ENCODE measurements at places on chromosomes 5 and 9.

DNA sequence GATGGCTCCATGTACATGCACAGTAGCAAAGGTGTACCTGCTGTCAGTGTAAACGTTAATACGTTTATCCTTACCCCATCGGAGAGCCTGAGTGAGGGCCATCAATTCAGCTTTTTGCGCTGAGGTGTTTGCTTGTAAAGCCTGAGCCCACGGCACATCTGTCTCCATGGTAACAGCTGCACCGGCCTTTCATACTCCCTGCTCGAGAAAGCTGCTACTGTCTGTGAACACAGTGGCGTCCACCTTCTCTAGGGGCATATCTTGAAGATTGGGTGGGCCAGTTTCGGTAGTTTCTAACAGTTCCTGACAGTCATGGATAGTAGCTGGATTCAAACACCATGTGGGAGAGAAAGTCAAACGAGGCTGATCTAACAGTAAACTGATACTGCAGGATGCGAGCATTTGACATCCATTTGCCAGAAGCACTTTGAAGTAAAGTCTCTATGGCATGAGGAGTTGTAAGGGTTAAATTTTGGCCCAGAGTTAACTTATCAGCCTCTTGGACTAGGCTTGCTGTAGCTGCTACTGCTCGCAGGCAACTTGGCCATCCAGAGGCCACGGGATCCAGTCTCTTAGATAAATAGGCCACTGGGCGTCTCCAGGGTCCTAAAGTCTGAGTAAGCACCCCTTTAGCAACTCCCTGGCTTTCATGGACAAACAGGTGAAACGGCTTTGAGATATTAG lies 21.0 kb upstream of the RHOBTB3 start:
- no peak for DNase-seq

DNA sequence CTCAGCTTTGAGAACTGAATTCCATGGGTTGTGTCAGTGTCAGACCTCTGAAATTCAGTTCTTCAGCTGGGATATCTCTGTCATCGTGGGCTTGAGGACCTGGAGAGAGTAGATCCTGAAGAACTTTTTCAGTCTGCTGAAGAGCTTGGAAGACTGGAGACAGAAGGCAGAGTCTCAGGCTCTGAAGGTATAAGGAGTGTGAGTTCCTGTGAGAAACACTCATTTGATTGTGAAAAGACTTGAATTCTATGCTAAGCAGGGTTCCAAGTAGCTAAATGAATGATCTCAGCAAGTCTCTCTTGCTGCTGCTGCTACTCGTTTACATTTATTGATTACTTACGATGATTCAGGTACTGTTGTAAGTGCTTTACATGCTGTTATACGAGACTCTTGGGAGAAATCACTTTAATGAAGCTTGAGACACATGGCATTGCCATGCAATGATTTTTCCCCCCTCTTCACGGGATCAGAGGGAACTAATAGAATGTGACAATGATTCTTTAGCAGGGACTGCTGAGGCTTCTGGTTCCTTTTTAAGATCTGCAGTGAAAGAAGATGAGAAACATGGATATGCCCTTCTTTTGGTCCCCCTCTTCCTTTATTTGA lies 63.8 kb downstream of the PTTG1 start:
- no peak for DNase-seq

- peak; percentile 47 for DNase-seq
Observed at GRCh38 chr9:27943501-27943900, 370.2 kb upstream of the C9orf72 start.

DNA sequence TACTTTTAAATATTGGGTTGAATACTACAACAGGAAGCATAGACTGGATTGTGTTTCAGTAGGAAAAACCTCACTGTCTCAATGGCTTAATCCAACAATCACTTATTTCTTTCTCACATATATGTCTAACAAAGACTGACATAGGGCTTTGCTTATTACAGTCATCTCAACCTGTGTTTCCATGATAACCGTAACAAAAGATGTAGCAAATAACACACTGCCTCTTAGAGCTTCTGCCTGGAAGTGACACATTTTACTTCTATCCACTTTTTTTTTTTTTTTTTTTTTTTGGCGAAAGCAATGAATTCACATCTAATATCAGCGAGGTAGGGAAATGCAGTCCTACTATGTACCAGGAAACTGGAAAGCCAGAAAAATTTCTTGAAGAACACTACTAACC lies 204.9 kb upstream of the CDKN2B start:
- DNase-seq = no peak

DNA sequence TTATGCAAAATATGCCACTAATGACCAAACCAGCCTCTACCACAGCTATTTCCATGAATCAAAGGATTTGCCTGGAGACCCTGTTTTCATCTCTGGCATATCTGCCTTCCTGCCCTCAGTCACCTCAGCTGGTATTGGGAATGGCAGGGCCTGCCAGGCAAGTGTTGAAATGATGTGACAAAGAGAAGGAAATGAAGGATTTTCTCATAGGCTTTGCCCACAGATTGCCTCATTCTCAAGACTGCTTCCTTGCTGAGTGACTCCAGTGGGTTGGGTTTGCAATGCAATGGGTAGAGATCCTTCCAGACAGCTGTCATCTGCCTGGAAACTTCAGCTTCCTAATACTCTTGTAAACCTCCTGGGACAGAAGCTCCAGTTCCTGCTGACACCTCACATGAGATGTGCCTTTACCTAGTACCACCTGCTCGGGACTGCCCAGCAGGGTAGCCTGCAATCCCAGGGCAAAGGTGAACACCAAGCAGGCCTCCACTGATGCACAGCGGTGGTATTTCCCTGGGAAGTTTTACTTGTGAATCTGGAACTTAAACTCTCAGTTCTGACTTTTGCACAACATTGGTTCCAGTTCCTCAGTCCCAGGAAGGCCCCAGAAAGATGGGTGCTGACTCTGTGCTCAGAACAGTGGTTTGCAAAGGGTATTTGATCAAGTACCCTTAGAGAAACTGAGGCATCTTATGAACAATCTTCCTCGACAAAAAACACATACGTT lies 64.8 kb upstream of the SLC1A1 start:
- no peak for DNase-seq

DNA sequence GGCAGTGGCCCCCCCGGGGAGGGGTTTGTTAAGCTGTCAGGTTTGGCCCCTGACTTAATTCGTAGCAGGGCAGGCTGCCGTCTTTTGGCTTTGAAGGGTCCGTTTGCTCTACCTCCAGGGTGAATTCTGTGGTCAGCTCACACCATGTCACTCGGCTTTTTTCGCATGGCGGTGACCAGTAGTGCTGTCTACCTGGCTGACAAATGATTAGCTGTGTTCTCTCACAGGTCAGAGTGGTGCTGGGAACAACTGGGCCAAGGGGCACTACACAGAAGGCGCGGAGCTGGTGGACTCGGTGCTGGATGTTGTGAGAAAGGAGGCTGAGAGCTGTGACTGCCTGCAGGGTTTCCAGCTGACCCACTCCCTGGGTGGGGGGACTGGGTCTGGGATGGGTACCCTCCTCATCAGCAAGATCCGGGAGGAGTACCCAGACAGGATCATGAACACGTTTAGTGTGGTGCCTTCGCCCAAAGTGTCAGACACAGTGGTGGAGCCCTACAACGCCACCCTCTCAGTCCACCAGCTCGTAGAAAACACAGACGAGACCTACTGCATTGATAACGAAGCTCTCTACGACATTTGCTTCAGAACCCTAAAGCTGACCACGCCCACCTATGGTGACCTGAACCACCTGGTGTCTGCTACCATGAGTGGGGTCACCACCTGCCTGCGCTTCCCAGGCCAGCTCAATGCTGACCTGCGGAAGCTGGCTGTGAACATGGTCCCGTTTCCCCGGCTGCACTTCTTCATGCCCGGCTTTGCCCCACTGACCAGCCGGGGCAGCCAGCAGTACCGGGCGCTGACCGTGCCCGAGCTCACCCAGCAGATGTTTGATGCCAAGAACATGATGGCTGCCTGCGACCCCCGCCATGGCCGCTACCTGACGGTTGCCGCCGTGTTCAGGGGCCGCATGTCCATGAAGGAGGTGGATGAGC lies 1.4 kb downstream of the TUBB4B start:
- DNase-seq = no peak

DNA sequence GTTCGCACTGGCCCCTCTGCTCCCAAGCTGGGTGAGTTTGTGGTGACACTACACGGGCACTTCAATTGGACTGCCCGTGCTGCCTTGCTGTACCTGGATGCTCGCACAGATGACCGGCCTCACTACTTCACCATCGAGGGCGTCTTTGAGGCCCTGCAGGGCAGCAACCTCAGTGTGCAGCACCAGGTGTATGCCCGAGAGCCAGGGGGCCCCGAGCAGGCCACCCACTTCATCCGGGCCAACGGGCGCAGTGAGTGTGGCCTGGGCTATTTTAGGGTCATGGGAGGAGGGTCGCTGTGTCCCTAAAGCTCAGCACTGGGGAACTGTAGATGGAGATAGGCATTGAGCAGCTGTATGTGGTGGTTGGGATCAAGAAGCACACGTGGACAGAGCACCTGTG lies 1.4 kb downstream of the NPR2 start:
- DNase-seq = no peak

DNA sequence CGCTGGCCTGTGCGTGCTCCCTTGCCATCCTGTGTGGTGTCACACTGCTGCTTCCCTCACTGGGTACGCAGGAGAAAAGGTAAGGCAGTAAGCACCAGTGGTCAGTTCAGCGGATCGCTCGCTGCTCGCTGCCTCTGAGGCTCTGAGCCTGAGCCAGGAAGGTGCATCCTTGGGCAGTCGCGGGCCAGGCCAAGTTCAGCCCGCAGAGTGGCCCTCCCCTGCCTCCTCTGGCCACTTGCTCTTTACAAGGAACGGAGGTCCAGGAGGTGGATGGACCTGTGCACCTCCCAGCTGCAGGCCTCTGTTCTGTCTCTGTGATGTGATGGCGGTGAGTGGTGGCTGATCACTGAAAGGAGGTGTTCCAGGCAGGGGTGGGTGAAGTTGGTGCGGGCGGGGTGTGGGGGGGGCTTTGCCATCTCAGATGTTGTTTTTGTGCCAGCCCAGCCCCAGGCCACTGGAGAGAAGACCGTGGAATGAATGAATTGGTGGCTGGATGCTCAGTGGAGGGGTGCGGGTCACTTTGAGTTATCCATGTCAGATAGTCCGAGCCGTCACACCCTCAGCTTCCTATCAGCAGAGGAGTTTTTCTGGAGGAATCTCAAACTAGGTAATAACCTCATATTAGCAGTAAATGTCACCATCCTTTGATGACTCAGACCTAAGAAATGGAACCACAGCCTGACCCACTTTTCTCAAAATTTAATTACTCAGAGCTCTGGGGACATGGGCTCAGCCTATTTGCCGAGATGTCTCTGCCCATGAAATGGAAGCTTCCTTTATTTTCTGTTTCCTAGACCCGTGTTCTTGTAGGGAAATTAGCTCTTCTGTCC lies 7.3 kb downstream of the COL5A1 start:
- no peak for DNase-seq

DNA sequence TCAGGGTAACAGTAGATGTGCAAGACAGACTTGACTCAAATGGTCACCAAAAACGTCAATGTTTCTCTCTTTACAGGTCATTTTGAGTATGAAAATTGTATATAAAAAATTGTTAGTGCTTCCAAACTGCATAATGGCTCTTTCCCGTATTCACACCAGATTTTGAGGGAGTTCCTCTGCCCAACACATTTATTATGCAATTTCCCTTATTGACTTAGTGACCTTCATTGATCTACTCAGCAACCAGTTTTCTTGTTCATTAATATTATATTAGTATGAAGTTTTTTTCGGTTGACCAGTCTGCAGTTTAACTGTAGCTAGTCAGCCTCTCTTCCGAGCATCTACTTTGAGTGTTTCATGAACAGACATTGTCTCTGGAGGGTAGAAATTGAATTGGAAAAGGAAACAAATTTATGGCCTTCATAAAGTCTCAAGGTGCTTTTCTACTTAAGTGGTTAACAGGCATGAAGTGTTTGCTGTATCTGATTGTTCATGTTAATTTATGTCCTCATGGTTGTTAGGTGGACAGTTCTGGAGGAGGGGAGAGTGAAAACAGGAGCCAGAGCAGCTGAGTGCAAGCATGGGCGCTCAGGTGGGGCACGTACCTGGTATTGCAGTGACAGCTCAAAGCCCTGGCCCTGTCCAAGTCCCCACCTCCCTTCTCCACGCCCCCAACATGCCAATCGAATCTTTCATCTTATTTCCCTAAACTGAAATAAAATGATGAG lies 240.2 kb downstream of the RFK start:
- DNase-seq = no peak

- DNase-seq = no peak
Observed at GRCh38 chr5:10556289-10556807, 7.5 kb upstream of the ANKRD33B start.

DNA sequence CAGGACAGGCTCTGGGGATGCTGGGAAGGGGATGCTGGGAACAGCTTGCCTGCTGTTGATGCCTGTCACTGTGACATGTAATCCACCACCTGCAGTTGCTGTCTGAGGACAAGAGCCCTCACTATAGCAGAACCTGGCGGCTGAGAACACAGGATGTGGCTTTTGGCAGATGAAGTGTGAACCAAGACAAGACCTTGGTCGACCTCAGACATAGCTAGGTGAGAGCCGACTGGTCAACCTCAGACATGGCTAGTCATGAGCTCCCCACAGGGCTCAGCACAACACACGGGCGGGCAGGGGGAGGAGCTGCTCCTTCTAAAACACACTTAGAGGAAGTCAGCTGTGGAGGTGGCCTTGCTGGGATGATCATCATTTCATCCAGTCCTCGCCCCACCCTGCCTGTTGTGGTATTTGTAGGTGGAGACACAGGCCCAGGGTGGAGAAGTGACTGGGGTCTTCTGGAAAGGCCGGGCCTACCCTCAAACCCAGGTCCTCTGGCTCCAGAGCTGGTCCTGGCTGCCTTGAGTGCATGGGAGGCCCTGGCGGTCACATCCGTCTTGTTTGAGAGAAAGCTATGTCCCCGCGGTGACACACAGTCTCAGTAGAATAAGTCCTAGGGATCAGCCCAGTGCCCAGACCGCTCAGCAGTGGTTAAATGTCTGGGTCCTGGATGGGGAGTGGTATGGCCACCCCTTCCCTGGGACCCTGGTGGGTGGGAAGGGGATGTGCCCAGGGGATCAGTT lies 6.1 kb downstream of the SUSD3 start:
- DNase-seq = no peak

- no peak for DNase-seq
Observed at GRCh38 chr9:79974806-79975422, 403.1 kb downstream of the TLE4 start.

GRCh38 chr5:36728697-36729543 lies 122.5 kb downstream of the SLC1A3 start:
- peak; percentile 53 for DNase-seq

GRCh38 chr5:20555034-20555433 lies 567.0 kb upstream of the CDH18 start:
- no peak for DNase-seq

GRCh38 chr9:116271991-116272390 lies 118.4 kb downstream of the PAPPA start:
- no peak for DNase-seq

DNA sequence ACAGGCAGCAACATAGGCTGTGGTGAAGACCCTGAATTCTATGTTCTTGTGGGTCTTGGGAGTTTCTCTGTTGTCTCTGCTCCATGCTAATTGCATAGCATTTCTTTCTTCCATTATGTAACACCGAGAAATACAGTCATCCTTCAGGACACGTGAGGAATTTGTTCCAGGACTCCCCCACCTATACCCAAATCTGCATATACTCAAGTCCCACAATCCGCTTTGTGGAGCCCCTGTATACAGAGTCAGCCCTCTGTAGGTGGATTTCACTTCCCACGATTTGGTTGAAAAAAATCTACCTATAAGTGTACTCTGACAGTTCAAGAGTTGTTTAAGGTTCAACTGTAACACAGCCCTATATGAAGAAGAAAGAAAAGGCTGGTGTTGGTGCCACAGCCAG lies 22.1 kb downstream of the ANKRD33B start:
- DNase-seq = no peak
